Endothelial cell of umbilical vein (primary cell): ENCODE measurements at places on chromosomes 6 and 20. TPM values are rescaled to one million over a fixed set of nuclear protein-coding genes. Genes with fewer than 3 reads are reported as not detected.

GRCh38 chr20:61815678-61816077, 250.0 kb downstream of the TAF4 start:
- no peaks in the 10 kb centered on the region for H3K4me1 ChIP-seq
- no peak overlapping the region for H3K4me3 ChIP-seq
- no peaks in the 10 kb centered on the region for H3K27me3 ChIP-seq

GRCh38 chr6:167575158-167575696, 250.3 kb downstream of the TTLL2 start:
- H3K4me3 ChIP-seq = no peak overlapping the region
- no peak for DNase-seq
- H3K27me3 ChIP-seq = no peaks in the 10 kb centered on the region
- H3K36me3 ChIP-seq = no peaks in the 10 kb centered on the region

RAET1E gene
- not detected in 2 replicates for total RNA-seq

- DNase-seq = no peak
- H3K4me1 ChIP-seq = no peaks in the 10 kb centered on the region
- H3K36me3 ChIP-seq = no peaks in the 10 kb centered on the region
- H3K27ac ChIP-seq = no peak overlapping the region
These were observed 65.2 kb upstream of the UST start for GRCh38 chr6:148681666-148682065.

DNA sequence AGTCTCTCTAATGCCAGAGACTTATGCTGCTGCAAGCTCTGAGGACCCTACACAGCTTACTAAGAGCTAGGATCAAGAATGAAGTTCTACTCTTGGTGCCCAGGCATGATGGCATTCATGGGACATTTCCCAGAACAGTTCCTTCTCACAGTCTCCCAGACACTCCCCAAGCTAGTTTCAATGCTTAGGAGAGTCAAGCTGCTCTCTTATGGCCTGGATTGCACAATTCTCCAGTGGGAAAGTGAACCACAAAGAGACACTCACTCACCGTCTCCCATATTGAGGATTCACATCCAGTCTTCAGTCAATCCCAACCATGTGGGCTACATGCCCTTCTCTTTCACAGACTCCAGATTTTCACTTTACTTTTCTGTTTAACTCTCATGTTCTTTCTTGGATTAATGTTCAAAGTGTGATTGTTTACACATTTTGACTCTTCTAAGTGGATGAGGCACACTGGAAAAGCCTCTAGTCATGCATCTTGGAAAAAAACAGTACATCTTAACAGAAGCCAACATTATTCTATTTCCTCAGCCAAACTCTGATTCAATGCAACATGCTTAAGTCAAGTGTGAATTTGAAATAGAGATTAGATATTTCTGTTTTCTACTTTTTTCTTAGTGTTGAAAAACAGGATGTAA, 447.8 kb upstream of the BTBD3 start:
- H3K27ac ChIP-seq = no peak overlapping the region
- no peaks in the 10 kb centered on the region for H3K36me3 ChIP-seq
- no peaks in the 10 kb centered on the region for H3K4me1 ChIP-seq
- DNase-seq = no peak

GRCh38 chr6:45982280-45983036, 33.2 kb downstream of the CLIC5 start:
- no peaks in the 10 kb centered on the region for H3K36me3 ChIP-seq
- H3K27ac ChIP-seq = no peak overlapping the region
- no peak for DNase-seq
- H3K4me1 ChIP-seq = no peaks in the 10 kb centered on the region
- H3K27me3 ChIP-seq = no peaks in the 10 kb centered on the region
- no peak overlapping the region for H3K4me3 ChIP-seq

SDCBP2 gene
- total RNA-seq = 5.5 and 9.0 TPM in 2 replicates

- H3K4me1 ChIP-seq = peaks cover 25% of the 10 kb centered on the region
- H3K27me3 ChIP-seq = no peaks in the 10 kb centered on the region
- no peak overlapping the region for H3K4me3 ChIP-seq
These were observed 131.6 kb downstream of the UTRN start for GRCh38 chr6:144416773-144417172.

CST2 gene
- not detected in 2 replicates for total RNA-seq

GRCh38 chr6:69622230-69622629, 174.6 kb downstream of the LMBRD1 start:
- no peaks in the 10 kb centered on the region for H3K4me1 ChIP-seq
- no peak overlapping the region for H3K4me3 ChIP-seq
- H3K27ac ChIP-seq = no peak overlapping the region
- DNase-seq = no peak

DNA sequence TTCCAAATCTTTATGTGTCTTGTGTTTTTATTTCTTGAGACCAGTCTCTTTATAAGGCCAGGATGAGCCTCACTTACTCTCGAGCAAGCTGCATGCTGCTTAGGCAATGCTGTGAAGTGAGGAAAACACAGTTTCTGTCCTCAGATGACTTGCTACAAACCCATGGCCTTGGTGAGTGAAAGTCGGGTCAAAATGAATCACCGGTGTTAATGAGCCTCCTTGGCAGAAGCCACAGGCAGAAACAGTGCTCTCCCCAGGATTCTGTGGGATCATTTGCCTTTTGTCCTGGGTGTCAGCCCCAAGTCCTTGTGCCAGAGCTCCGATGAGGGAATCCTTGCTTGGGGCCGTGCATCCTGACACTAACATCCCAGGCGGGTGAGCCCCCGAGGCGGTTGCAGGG, 482.5 kb downstream of the QKI start:
- H3K36me3 ChIP-seq = no peaks in the 10 kb centered on the region
- no peak overlapping the region for H3K4me3 ChIP-seq
- H3K27me3 ChIP-seq = no peaks in the 10 kb centered on the region
- H3K27ac ChIP-seq = no peak overlapping the region
